ENCODE measurements at places on chromosomes 5 and 9. TPM values are rescaled to one million over a fixed set of nuclear protein-coding genes. Genes with fewer than 3 reads are reported as not detected.
A peak's percentile ranks its signal among the peaks of the same experiment; 100 is the strongest.

Gene ADAMTS16
- total RNA-seq: not detected

Gene CCNI2
- total RNA-seq: not detected

DNA sequence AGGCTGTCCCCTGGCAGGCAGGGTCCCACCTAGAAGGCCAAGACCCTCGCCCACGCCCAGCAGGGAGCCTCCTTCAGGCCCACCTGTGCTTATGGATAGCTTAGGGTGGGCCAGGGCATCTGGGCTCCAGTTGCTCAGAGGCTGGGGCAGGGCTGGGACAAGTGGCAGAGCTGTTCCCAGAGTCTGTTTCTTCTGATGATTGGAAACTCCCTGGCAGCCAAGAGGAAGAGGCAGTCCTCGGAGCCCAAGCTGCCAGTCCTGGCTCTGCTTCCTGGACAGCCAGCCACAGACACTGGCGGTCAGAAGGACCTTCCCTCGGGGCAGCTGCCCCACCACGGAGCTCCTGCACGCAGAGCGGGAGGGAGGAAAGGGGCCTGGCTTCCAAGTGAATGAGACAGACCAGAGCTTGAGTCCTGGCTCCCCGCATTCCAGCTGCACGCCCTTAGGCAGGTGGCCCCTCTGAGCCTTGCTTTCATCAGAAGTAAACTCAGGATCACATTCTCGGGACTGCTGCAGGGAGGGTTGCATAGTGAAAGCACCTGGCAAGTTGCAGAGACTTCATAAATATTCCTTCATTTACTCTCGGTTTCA lies 37.9 kb upstream of the GABRP start:
- no peak overlapping the region for H3K4me3 ChIP-seq
- no peak for DNase-seq
- no peaks in the 10 kb centered on the region for H3K36me3 ChIP-seq
- H3K27me3 ChIP-seq: peaks cover 3% of the 10 kb centered on the region
- no peak overlapping the region for H3K27ac ChIP-seq

DNA sequence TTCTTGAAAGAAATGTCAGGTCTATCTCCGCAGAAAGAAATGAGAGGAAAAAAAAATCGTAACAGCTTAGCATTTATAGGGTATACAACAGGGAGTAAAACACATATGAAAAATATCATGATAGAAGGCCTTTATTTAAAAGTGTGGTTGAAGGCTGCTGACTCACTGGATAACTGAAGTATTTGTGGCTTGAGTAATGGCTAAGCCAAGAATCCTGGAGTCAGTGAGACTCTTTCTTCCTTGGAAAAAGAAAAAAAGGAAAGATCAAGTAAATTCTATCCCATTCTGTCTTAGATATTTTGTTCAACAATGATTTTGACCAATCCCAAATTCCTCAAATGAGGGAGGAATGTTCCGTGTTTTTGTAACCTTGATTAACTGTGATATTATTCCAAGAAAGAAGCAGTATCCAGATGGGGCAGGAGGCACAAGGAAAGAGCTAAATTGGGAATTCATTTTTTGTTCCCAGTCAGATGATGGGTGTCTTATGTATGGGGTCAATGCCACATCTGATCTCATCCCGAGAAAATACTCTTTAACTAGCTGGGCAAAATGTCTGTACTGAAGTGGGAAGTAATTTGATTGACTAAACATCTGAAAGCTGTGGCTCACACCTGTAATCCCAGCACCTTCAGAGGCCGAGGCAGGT lies 64.3 kb upstream of the MYO10 start:
- peaks cover 18% of the 10 kb centered on the region for H3K4me1 ChIP-seq
- H3K27me3 ChIP-seq: no peaks in the 10 kb centered on the region
- H3K4me3 ChIP-seq: no peak overlapping the region
- H3K36me3 ChIP-seq: no peaks in the 10 kb centered on the region

GRCh38 chr9:77772646-77773045 lies 124.5 kb upstream of the GNA14 start:
- H3K36me3 ChIP-seq: no peaks in the 10 kb centered on the region
- no peaks in the 10 kb centered on the region for H3K27me3 ChIP-seq
- H3K27ac ChIP-seq: no peak overlapping the region
- no peaks in the 10 kb centered on the region for H3K4me1 ChIP-seq
- H3K4me3 ChIP-seq: no peak overlapping the region
- no peak for DNase-seq

Gene FAXDC2
- 4.4 TPM for total RNA-seq

- no peaks in the 10 kb centered on the region for H3K27me3 ChIP-seq
- H3K4me1 ChIP-seq: peaks cover 18% of the 10 kb centered on the region
- no peaks in the 10 kb centered on the region for H3K36me3 ChIP-seq
- no peak overlapping the region for H3K27ac ChIP-seq
Measured at GRCh38 chr9:35075358-35075757, 2.9 kb upstream of the VCP start.

DNA sequence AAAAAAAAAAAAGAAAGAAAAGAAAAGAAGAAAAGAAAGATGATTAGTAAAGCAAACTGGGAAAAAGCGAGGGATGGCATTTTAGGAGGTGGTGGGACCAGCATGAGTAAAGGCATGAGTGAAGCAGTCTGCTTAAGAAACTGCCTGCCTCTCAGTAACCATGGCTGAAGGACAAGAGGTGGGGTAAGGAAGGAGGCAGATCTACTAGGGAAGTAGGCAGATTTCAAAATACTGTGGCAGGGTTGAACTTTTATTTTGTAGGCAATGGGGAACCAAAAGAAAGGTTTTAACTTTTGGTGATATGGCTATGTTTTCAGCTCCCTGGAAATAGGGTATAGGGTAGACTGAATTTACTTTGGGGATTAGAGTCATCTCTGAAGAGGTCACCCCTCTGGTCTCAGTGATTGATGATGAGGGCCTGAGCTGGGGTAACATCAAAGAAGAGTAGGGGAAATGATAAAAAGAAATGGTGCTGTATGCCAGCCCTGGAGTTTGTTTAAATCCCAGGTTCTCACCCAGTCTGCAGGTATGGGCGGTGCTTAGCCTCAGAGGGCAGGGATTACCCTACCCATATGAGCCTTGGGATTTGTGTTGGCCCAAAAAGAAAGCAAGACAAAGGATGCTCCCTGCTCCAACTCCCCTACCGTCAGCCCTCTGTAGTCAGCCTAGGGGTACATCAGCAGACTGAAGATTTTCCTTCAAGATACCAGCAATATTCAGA lies 316.2 kb downstream of the CWC27 start:
- no peaks in the 10 kb centered on the region for H3K4me1 ChIP-seq
- no peak overlapping the region for H3K4me3 ChIP-seq
- no peaks in the 10 kb centered on the region for H3K36me3 ChIP-seq
- H3K27me3 ChIP-seq: no peaks in the 10 kb centered on the region

DNA sequence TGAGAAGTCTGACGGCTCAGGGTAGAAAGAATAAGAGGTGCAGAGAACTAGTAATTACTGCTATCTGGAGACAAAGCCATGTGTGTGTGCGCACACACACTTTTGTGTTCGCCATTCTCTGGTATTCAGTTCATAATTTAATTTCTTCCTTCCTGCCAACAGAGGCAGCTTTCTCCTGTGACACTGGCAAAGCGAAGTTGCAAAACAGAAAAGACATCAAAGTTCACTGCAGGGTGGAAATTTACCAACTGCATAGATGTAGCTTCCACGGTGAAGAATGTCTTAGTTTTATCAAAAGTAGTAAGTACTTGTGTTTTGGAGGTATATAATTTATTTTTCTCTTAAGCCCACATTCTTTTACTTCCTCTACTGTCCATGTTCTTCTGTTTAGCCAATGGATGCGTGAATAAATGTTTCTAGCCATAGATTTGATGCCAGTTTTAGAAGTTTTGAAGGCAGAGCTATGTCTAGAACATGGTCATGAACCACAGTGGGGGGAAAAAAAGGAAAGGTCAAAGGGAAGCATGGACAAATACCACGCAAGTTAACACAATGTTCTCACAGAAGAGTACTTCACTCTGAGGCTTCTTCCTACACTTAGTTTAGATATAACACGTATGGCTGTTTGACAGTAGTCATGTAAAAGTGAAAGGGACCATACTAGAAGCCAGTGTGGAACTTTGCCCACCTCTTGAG lies 536.5 kb upstream of the GRIA1 start:
- H3K4me1 ChIP-seq: no peaks in the 10 kb centered on the region
- no peak overlapping the region for H3K4me3 ChIP-seq
- H3K27ac ChIP-seq: no peak overlapping the region
- DNase-seq: no peak

Gene RIGI
- 3.3 TPM for total RNA-seq

DNA sequence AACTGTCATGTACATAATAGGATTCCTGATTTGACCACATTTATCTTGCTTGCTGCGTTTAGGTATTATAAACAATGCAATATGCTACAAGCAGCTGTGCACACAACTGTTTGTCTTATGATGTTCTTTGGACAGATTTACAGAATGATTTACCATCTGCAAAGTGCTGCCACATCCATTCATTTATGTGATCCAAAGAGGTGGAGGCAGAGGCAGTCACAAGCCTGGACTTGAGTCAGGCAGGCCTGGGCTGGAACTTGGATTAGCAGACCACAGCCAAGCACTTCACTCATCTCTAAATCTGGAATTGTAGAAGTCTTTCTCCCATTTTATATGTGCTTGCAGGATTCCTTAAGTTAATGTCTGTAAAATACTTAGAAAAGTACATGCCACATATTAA lies 149.0 kb downstream of the INSYN2B start:
- no peak for DNase-seq
- H3K27me3 ChIP-seq: no peaks in the 10 kb centered on the region
- H3K27ac ChIP-seq: no peak overlapping the region

- DNase-seq: no peak
- no peaks in the 10 kb centered on the region for H3K4me1 ChIP-seq
- H3K27ac ChIP-seq: no peak overlapping the region
- no peak overlapping the region for H3K4me3 ChIP-seq
Measured at GRCh38 chr9:123712399-123712798, 217.5 kb downstream of the DENND1A start.

GRCh38 chr5:149045089-149045460 lies 17.8 kb downstream of the SH3TC2 start:
- no peak overlapping the region for H3K27ac ChIP-seq
- H3K4me1 ChIP-seq: no peaks in the 10 kb centered on the region
- DNase-seq: no peak
- H3K4me3 ChIP-seq: no peak overlapping the region
- no peaks in the 10 kb centered on the region for H3K36me3 ChIP-seq

Gene WNT8A
- 0.51 TPM for total RNA-seq

Gene PCDHB6
- not detected for total RNA-seq

Gene NSA2
- 98.2 TPM for total RNA-seq

Gene CCL27
- total RNA-seq: 1.7 TPM

GRCh38 chr9:131461166-131461565 lies 41.6 kb upstream of the POMT1 start:
- H3K4me1 ChIP-seq: no peaks in the 10 kb centered on the region
- no peak overlapping the region for H3K4me3 ChIP-seq
- no peak overlapping the region for H3K27ac ChIP-seq
- H3K27me3 ChIP-seq: no peaks in the 10 kb centered on the region

DNA sequence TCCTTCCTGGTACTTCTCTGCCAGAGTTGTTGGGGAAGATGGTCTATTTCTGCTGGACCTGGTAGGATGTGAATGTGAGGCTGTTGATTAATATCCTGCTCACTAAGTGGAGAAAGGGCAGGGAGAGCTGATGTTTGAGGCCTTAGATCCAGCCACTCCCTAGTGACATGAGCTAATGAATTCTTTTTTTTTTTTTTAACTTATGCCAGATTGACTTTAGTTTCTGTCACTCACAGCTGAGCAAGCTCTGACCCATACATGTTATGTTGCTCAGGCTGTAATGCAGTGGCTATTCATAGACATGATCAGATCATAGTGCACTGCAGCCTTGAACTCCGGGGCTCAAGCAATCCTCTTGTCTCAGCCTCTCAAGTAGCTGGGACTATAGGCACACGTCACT lies 75.1 kb upstream of the SPRY4 start:
- H3K36me3 ChIP-seq: no peaks in the 10 kb centered on the region
- no peak overlapping the region for H3K27ac ChIP-seq
- no peaks in the 10 kb centered on the region for H3K4me1 ChIP-seq

DNA sequence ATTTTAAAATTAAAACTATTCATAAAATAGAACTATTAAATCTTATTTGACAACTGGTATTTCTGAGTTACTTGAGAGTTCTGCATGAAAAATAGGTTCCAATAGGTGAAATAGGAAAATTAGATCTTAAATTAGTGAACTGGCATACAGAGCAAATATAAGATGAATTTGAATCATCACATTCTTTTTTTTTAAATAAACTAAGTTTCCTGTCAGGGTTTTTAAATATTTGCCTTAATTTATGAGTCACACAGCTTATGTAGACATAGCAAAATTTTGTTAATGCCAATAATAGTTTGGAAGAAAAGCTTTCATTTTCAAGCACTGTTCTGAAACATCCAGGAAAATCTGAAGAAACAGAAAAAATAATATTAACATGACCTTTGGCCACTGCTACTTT lies 311.7 kb upstream of the HAPLN1 start:
- DNase-seq: no peak
- H3K27me3 ChIP-seq: no peaks in the 10 kb centered on the region
- H3K4me1 ChIP-seq: no peaks in the 10 kb centered on the region
- no peak overlapping the region for H3K27ac ChIP-seq
- H3K4me3 ChIP-seq: no peak overlapping the region

Gene OTULIN
- 15.1 TPM for total RNA-seq

Gene GDA
- total RNA-seq: 0.82 TPM

- no peak overlapping the region for H3K27ac ChIP-seq
- no peaks in the 10 kb centered on the region for H3K36me3 ChIP-seq
- H3K27me3 ChIP-seq: peaks cover 95% of the 10 kb centered on the region
- DNase-seq: no peak
- H3K4me3 ChIP-seq: peak overlapping the region; percentile 58
Measured at GRCh38 chr5:55232271-55232984, 980 bp downstream of the CCNO start.

Gene MYO10
- total RNA-seq: 7.2 TPM

- no peaks in the 10 kb centered on the region for H3K4me1 ChIP-seq
- no peak overlapping the region for H3K4me3 ChIP-seq
- no peak for DNase-seq
- no peaks in the 10 kb centered on the region for H3K36me3 ChIP-seq
- no peak overlapping the region for H3K27ac ChIP-seq
Measured at GRCh38 chr5:31824869-31825517, 186.1 kb downstream of the PDZD2 start.

DNA sequence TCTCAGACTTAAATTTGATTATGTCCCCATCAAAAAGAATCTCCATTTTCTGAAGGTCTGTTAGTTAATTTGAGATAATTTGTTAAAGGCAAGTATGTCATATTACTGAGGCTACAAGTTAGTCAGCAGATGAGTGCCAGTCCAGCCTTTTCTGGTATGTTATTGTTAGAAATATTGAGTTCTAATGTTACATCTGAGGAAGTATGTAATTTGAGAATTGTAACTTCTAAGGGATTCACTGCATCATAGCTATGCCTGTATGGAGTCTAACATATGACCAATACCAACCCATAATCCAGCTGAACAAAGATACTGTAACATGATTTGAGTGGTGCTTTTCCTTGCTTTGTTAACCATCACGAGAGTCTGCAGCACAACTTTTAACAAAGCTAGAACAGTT lies 13.9 kb downstream of the SLC23A1 start:
- peaks cover 23% of the 10 kb centered on the region for H3K4me1 ChIP-seq
- no peak overlapping the region for H3K4me3 ChIP-seq
- peaks cover 54% of the 10 kb centered on the region for H3K36me3 ChIP-seq
- no peak for DNase-seq
- peak overlapping the region; percentile 51 for H3K27ac ChIP-seq
